ENCODE measurements at places on chromosomes 7 and 10. TPM values are rescaled to one million over a fixed set of nuclear protein-coding genes. Genes with fewer than 3 reads are reported as not detected.

The LIPJ gene
- total RNA-seq = not detected

The FKBP6 gene
- total RNA-seq = not detected

The OGDHL gene
- total RNA-seq = 2.6 TPM

The PKD2L1 gene
- not detected for total RNA-seq

The NUTM2E gene
- total RNA-seq = not detected

DNA sequence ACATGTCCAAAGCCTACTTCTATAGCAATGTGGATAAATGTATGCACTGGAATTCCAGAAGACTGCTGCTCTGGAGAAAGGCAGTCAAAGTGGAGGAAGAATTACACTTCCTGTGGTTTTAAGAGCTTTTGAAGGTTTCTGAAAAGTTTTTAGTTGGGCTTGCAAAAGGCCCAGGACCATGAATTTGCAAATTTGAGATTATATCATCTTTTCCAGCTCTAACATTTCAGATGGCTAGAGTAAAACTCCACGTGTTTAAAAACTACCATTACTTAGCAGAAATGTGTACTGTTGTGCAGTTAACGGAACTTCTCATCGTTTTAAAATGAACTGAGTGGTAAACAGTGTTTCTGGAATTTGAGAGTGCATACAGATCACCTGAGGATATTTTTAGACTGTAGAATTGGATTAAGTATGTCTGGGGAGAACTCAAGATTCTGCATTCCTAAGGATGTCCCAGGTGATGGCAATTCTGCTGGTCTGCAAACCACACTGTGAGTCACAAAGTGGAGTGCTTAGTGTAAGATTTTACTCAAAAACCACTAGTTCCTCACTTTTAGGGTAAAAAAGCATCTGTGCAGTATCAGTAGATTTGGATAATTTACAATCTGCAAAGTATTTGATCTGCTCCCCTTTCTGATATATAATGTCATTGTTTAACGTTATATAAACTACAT is 32.9 kb upstream of the CCDC71L start:
- peak; percentile 18 for DNase-seq

- DNase-seq = peak; percentile 48
Measured at GRCh38 chr7:100584683-100585510, 1.0 kb downstream of the LRCH4 start.

DNA sequence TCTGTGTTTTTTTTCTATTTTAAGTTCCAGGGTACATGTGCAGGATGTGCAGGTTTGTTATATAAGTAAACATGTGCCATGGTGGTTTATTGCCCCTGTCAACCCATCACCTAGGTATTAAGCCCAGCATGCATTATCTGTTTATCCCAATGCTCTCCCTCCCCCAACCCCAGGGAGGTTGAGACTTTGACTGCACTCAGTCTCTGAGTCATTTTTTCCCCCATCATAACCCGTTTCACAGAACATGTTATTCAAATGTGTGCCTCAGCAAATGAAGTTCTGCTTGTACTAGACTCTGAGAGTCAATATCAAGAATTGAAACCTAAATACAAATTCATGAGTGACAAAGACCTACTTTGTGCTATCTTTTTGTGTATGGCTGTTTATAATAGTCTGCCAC is 70.0 kb upstream of the CYP26C1 start:
- peak; percentile 25 for DNase-seq

DNA sequence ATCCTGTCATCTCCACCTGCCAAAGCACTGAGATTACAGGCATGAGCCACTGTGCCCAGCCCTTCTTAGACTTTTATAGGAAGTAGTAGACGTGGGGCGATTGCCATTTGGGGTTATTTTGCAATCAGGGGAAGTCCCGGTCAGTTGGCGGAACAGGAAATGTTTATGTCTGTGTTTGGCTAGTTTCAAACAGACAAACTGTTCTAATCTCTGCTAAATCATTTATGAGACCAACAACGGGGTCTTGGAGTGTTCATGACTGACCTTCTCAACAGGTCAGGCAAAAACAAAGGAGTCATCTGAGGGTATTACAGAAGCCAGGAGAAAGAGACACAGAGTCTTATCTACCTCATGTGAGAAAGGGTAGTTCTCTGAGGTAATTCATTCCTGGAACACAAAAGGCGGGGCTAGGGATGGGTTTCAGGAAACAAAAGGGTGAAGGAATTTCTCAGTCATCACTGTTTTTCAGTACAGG is 6.6 kb upstream of the TPK1 start:
- no peak for DNase-seq

GRCh38 chr7:134690016-134690415 is 43.4 kb downstream of the BPGM start:
- DNase-seq = peak; percentile 15

DNA sequence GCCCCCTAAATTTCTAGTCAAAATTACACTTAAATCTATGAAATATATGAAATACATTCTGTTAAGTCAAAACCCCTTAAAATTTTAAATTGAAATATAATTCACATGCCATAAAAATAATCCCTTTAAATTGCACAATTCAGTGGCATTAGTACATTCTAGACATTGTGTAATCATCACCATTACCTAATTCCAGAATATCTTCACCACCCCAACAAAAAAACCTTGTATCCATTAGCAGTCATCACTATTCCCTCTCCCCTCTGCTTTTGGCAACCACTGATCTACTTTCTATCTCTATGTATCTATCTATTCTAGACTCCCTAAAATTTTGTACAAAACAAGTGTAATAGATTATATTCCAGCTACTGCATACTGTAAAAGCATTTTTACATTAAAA is 261.2 kb downstream of the GLI3 start:
- DNase-seq = no peak

- peak; percentile 29 for DNase-seq
Measured at GRCh38 chr7:92768501-92769393, 67.6 kb downstream of the CDK6 start.

DNA sequence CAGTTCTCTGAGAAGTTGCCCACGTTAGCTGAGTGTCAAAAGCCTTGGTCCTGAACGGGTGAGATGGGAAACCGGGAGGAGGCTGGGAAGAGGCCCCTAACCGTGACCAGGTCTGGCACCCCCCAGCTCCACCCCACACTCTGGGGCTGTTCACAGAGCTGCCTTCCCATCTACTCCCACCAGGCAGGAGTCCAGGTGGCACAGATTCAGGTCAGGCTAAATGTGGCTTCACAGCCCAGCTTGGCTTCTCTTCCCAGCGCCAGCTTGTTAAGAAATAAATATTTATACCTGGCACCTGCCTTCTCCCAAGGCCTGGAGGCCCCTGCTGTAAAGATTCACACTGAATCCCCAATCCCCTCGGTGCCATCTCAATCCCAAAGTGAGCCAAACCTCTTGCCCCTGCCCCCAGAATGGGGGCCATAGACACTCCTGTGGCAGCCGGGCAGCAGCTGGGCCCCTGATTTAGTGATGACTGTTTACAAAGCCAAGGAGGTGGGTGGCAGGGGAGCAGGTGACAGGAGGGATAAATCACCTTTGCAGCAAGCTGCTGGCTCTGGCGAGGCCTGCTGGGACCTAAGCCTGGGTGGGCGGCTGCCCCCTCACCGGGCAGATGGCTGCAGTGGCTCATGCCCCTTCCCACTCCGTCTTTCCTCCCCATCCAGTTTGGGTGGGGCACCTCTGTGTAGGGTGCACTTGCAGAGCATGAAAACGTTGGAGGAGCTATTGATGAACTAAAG is 72.5 kb downstream of the GOLGA7B start:
- DNase-seq = no peak

DNA sequence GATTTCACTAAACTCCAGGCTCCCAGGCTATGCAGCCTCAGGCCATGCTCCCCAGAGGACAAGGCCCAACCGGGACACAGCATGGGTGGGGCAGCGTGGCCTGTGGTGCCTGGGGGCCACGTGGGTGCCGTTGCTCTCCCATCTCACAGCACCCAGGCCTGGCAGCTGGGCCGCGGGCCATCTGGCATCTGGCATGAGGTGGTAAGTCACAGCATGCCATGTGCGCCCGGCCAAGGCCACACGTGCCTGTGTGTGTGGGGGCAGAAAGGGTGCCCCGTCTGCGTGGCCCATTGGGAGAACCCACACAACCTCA is 204.1 kb downstream of the EBF3 start:
- no peak for DNase-seq

GRCh38 chr10:113216102-113216501 is 266.1 kb downstream of the TCF7L2 start:
- DNase-seq = peak; percentile 50

DNA sequence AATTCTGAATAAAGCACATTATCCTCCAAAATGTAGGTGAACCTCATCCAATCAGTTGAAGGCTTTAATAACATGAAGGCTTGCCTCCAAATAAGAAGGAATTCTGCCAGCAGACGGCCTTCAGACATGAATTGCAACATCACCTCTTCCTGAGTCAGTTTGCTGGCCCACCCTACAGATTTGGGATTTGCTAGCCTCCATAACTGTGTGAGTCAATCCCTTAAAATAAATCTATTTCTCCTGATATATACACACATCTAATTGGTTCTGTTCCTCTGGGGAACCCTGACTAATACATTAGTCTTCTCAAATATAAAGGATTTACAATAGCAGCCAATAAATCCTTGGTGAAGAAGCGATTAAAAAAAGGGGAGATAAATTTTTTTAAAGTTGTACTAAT is 34.8 kb upstream of the OSBPL3 start:
- DNase-seq = peak; percentile 81

GRCh38 chr7:832167-832967 is at the start of gene SUN1:
Gene SUN1, plus strand, starts transcription at chr7:832476. Its CDS starts 49 bp downstream, at chr7:832525.
- DNase-seq = peak; percentile 94
